NCI-H1105 treated with DMSO at 0.1 percent for 48 hours (cell line): ENCODE measurements at places on chromosomes 13 and 19.

- DNase-seq, result no peak
These were observed 19.6 kb downstream of the RNF6 start for GRCh38 chr13:26202365-26202972.

DNA sequence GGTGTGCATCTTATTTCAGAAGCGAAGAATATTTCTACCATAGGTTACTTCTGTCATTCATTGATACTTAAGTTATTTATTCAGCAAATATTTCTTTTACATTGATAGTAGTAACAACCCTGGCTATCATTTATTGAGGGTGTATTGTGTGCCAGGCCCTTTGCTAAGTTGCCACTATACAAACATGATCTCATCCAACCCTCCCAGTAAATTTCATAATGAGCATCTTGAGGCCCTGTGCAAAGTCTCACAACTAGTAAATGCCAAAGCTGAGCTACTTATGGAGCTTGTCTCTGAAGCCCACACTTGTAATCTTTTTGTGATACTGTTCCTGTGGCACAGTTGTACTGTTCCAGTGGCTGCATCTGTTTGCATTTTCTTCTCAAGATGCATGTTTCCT, 36.1 kb downstream of the RNASEH2B start:
- DNase-seq, result no peak

DNA sequence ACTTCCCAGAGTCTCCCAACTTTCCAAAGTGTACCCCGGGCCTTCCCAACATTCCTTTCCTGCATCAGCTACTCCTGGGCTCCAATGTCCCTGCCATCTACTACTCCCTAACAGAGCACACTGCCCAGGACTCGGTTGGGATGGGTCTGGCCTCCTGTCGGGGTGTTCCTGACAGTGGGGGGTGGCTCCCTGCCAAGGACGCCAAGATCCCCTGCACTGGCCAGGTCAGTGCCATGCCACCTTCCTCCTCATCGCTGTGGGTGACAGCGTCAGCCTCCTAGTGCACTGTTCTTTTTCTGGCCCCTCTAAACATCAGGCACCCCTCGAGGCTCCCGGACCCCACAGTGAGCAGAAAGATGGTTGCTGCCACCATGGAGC, 13.8 kb downstream of the EPS15L1 start:
- no peak for DNase-seq

DNA sequence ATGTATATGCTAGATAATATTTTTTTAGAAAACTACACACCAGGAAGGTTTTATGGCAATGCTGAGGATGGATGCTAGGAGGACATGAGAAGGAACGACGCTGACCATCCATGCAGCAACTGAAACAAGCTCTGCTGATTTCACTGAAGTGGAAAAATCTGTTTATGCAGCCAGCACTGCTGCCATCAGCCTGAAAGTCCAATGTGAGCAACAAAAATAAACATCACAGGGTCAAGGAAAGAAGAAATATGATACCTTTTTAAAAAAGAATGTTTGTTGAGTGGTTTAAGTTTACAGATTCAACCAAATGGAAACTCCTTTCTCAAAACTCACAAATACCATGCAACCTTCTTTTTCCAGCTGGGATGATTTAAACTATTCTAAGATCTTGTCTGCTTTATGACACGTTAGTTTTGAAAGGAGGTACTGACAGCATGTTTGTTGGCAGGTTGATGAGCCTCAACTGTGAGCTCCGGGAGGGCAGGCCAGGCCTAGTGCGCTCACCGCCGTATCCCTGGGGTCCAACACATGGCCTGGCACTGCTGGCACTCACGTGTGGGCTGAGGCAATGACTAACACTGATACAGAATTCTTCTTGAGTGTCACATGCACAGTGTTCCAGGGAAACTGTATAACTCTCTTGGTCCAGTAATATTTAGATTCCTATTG, 46.8 kb downstream of the LATS2 start:
- no peak for DNase-seq

DNA sequence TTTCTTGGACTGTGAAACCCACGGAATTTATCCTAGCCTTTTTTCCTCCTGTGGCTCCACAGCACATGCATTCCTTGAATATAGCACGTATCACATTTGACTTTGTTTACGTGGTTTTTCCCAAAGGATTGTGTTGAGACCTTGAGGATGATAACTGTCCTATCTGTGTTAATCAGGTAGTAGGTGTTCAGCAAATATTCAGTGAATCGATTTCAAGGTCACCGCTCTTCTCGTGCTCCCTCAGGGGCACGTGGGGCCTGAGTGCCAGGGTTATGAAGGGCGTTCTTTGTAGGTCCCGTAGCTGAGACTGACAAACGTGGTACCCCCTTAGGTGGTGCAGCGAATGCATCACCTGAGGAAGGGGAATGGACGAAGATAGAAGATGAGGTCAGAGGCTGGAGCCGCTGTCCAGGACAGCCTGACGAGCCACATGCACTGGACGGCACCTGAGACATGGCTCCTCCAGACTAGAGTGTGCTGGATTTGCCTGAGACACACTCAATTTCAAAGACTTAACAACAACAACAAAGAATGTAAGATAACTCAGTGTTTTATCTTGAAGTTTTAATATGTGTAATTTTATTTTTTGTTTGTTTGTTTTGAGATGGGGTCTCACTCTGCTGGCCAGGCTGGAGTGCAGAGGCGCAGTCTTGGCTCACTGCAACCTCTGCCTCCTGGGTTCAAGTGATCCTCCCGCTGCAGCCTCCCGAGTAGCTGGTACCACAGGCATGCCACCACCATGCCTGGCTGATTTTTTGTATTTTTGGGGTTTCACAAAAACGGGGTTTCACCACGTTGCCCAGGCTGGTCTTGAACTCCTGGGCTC, 131.2 kb upstream of the RNF113B start:
- no peak for DNase-seq

DNA sequence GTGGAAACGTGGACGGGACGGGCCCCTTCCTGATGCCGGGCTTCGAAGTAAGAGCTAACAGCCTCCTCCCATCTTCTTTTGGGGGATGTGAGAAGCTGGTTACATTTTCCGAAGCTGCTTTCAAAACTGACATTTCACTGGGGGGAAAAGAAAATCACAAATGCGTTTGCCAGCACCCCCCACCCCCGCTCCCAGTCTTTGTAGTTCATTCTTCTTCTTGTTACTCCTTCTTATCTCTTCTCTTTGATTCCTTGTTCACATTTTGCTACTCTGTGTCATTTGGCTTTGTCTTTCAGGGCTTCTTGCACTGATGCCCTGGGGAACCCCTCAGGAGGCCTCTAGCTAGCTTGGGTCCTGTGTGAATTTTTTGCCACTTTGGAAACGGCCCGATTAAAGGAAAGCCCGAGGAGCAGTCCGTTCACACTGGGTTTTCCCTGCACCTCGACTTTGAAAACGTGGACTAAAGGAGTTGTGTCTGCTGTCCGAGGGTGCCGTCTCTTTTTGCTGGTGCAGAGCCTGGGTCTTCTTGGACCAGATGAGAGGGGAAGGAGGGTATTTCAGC, 1.3 kb downstream of the CARM1 start:
- no peak for DNase-seq

DNA sequence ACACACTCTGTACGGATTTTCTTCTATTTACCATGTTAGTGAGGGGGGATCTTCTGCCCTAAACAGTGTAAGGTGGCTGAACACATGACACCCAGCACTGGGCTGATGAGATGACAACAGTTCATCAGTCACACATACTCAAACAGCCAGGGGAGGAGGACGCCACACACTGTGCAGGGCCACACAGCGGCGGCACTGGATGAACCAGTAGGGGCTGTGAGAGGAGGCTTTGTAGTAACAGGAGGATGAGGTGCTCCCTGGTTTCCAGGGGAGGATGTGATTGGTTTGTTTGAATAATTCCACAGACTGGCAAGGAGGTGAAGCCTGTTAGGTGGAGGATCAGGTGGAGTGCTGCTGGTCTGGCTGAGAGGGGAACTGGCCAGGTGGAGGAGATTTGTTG, 16.3 kb upstream of the GTF3A start:
- no peak for DNase-seq

DNA sequence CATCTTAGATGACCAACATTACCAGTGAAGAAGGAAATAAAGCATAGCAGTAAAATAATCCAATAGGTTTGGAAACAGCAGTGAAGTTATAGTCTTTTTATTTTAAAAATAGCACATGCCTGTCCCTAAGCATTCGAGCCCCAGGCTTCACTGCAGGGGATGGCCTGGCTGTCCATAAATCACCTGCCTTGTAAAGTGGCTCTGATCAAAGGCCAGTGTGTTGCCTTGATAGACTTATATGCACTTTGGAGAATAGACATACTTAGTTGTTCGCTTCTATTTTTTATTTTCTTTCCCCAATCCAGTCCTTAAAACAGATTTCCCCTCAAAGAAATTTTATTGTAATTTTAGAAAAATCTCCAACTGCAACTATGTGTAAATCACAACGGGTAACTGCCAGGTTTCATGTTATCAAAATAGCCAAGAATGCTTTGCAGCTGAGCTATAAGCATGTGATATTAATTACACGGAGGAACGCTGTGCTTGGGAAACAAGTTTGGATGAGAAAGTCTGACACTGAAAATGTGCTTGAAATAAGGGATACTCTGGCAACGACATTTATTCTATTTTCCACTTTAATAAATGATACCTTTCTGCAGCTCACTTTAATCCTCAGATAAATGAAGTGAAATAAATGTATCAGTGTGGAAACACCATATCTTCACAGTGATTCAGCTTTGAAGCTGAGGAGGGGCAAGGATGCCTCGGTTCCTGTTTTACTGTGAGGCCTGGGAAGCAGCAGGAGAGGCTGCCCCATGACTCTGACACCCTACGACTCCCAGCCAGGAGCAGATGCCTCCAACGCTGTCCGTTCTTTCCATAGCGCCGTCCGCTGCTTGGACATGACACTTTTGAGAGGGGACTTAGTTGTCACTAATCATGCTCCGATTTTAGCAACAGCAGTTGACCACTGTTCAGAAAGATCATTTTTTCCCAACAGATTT, 5.5 kb upstream of the METTL21C start:
- DNase-seq, result no peak

- DNase-seq, result no peak
These were observed 153.7 kb downstream of the KLF5 start for GRCh38 chr13:73212482-73212881.

DNA sequence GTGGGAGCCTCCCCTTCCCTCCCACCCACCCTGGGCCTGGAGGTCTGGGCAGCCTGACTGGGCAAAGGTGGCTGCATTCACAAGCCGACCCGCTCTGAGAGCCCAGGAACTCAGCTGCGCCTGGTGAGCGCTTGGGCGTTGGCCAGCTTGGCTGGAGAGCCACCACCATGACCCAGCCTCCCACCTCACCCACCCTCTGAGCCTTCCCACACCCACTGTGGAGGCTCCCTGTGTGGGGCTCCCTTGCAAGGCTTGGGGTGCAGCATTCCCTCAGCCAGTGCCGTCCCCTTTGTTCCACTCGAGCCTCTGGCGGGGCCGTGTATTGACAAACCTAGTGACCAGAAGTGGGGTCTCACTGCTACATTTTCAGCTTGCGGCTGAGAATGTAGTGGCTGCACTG, 15.0 kb upstream of the QTRT1 start:
- no peak for DNase-seq

GRCh38 chr13:110915874-110916206, 971 bp upstream of the ANKRD10 start:
- peak; percentile 46 for DNase-seq

DNA sequence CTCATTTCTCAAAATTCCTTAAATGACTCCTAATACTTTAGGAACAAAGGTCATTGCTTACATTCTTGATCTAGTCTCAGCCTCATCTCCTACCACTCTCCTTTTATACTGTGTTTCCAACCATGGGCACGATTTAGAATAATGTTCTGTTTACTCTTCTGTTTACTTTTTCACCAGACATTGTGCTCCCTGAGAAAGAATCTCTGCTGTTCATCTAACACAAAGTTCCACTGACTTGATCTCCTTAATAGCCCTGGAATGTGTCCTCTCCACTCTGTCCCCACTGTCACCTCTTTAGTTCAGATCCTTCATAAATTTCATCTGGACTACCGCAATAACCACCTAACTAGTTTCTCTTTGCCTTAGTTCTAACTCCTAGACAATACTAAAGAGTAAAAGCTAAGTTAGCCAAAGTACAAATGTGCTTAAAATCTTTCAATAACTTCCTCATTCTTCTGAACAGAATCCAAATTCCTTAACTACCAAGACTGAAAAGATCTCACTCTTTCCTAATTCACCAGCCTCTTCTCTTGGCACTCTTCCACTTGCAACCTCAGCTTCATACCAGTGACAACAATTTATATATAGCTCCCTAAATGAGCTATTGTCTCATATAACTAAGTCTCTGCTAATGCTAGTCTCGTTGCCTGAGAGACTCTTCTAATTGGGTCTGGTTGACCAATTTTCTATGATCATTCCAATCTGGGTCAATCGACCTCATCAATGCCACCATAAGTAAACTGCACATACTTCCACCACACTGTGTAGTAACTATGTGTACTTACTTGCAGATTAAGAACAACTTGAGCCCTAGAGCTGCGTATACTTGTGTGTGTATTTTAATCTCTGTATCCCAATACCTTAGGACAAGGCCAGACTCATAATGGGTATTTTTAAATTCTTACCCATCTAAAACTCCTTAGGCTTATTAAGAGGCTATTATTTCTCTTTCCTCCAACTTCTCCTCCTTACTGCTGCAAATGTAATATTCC, 179.9 kb downstream of the VWA8 start:
- DNase-seq, result no peak

- peak; percentile 41 for DNase-seq
These were observed 97.1 kb upstream of the SPATA13 start for GRCh38 chr13:24063281-24063877.

DNA sequence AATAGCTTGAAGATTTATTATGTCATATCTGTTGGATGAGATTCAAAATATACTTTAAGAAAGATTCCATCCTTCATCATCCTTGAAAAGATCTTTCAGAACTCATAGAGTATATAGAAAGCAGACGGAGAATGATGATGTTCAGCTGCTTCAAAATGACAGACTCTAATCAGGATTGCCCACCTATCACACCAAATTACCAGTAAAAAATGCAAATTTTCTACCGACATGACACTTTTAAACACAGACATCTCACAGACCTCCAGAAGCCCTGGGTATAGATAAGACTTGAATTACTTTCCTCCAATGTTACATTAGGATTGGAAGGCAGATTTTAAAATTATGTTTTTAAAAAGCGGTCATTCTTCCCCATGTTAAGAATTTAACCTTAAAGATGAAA, 235.5 kb downstream of the GPC6 start:
- no peak for DNase-seq

DNA sequence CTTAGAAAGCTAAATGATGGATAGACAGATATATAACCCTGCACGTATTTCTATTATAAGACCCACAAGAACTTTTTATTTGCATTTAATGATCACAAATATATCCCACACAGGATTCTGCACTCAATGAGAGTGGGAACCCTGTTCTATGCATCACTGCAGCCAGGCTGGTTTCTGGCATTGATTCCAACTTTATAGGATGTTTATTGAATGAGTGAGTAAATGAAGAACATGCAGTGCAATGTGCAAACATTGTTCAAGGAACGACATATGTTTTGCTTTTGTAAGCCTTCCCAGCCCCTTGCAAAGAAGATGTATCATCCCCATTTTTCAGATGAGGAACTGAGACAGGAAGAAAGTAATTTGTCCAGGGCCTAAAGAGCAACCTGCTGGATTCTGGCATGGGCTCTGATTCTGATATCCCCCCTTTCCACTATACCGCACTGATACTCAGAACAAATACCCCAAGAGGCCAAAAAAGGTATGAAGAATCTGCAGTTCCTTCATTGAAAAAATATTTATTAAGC, 246.3 kb downstream of the LACC1 start:
- no peak for DNase-seq

- DNase-seq, result no peak
These were observed 224.5 kb downstream of the DCLK1 start for GRCh38 chr13:35906636-35907035.

GRCh38 chr19:32671883-32672593, 2.9 kb downstream of the ANKRD27 start:
- no peak for DNase-seq
